ENCODE measurements at places on chromosomes 2 and 18. TPM values are rescaled to one million over a fixed set of nuclear protein-coding genes. Genes with fewer than 3 reads are reported as not detected.

Gene ZNF521
- total RNA-seq = 0.07 TPM

Gene CHRND
- total RNA-seq = not detected

Gene VWC2L
- 0.07 TPM for total RNA-seq

Gene ANKRD29
- 23.4 TPM for total RNA-seq

Gene LONRF2
- not detected for total RNA-seq

Gene NAT8
- not detected for total RNA-seq

Gene ST8SIA5
- total RNA-seq = not detected

All from nasal cavity respiratory epithelium epithelial cell of viscerocranial mucosa (primary cell).